ENCODE measurements at places on chromosomes 2 and 18. TPM values are rescaled to one million over a fixed set of nuclear protein-coding genes. Genes with fewer than 3 reads are reported as not detected.

The COLEC12 gene
- 44.5 TPM for total RNA-seq

The KIAA2012 gene
- total RNA-seq: not detected

The WDFY1 gene
- total RNA-seq: 38.6 TPM

The SERPINB3 gene
- total RNA-seq: not detected

The CASP8 gene
- total RNA-seq: 17.3 TPM

The HOXD12 gene
- not detected for total RNA-seq

Measured in subcutaneous adipose tissue (tissue), 4 donors.